ENCODE measurements at places on chromosomes 3 and 15.

DNA sequence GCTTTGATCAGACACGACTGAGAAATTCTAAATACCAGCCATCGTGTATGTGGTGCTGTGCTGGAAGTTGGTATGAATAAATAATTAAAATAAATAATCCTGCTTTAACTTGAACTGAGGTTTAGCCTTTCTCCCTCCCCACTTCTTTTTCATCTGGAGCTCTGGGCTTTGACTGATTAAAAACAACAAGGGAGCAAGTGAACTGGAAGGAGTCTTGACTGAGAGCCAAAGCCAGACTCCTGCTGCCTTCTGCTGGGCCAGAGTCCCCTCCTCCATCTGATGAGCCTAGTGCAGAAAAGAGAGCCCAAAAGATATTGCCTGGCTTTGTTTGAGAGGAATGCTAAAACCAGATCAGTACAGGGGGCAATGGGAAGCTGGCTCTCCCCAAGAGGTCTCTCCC, 96.0 kb downstream of the CCNL1 start:
- no peak for DNase-seq

GRCh38 chr15:81516461-81516860, 142.4 kb upstream of the TMC3 start:
- no peak for DNase-seq

DNA sequence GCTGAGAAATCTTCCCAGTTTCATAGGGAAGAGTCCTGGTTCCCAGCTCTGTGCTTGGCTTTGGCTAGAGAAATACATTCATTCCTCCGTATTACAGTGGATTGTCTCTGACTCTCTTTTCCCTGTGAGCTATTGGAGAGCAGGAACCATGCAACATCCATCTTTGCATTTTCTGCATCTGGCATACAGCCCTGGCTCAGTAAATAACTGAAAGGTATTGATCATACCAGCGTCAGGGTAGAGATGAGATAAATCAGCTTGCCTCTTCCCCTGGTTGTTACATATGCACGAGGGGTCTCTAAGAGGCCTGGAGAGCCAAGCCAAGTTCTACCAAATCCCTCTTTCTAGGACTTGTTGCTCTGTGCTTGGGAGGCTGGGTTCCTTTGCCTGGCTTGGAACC, 35.2 kb downstream of the FOXB1 start:
- DNase-seq: no peak

DNA sequence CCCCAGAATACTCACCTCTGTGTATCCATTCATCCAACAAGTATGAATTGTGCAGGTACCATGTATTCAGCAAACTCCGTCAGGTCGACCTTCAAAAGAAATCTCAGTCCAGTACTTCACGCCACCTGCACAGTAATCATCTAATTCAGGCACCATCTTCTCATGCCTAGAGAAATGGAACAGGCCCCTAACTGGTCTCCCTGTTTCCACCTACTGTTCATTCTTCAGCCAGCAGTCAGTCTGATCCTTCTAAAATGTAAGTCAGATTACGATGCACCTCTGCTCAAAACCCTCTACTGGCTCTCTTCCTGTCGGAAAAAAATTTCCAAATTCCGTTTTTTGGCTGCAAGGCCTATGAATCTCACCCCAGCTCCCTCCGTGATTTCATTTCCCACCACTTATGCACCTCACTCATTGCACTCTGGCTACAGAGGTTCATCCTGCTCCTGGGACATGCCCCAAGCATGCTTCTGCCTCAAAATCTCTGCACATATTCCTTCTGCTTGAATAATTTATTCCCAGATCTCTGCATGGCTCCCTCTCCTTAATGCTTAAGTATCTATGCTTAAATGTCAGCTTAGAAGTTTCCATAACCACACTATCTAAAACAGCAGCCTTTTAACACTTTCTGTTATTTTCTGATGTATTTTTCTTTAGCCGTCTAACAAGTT, 47.5 kb upstream of the PPP2R3A start:
- no peak for DNase-seq

DNA sequence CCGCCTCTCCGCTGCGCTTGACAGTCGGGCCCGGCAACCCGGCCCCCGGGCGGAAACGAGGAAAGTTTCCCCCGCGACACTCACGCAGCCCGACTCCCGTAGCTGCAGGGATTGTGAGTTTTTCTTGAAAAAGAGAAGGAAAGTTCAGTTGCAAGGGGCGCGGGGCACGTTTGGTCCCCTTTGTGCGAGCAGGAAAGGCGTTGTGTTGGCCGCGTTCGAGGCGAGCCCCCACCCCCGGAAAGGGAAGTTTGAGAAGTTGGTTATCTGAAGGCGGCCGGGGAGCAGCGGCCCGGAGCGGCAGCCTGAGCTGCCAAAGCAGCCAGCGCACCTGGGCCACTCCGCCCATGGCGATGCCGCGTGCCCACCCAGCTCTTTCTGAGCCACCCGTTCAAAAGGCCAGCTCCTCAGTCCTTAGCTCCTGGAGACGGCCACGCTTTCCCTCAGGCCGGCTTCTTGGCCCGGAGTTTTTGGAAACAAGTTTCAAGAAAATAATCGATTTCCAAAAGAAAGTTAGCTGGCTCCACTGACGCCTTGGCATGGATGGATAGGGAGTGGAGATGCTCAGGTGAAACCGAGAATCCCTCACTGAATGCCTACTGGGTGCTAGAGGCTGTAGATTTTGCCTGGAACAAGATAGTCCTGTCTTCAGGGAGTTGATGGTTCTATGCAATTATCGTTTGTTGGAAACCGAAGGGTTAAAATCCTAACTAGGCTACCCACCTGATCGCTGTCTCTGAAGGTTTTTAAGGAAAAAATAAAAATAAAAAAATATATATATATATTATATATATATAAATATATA, 832 bp downstream of the TGFBR2 start:
- DNase-seq: no peak

DNA sequence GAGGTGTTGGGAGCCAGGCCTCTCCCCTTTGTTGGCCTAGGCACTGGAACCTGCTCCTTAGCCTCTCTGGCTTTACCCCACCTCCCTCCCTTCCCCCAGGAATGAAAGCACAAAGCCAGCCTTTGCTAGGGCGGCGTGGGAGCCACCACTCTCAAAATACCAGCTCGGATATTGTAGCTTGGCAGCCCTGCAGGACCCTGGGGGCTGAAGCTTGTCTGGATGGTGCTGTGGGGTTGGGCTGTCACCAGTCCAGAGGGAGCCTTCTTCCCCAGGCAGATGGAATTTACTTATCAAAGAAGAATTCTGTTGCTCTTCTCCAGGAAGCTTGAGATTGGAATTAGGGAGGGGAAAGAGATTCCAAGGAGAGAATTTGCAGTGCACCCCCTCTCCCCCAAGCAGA, 14.9 kb upstream of the GRM2 start:
- DNase-seq: no peak

- DNase-seq: no peak
Measured at GRCh38 chr15:95875121-95875643, 455.3 kb upstream of the NR2F2 start.

- no peak for DNase-seq
Measured at GRCh38 chr3:24199300-24199699, 254.2 kb downstream of the NR1D2 start.

GRCh38 chr3:80113331-80113730, 345.5 kb upstream of the ROBO1 start:
- DNase-seq: no peak

DNA sequence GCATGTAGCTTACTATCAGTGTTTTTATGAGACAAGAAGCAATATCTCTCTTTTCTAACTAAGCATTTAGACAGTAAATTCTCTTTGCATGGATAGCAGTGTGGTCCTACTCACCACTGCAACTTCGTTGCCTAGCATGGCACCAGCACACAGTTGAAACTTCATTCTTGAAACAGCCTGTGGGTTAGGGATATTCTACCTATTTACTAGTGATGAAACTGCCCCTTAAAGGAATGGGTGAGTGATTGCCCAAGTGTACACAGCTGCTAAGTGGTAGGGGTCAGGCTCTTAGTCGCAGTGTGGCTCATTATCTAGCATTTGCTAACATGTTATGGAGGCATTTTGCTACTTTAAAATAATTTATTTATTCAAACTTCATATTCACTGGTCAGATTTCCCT, 78.4 kb downstream of the CHL1 start:
- no peak for DNase-seq

DNA sequence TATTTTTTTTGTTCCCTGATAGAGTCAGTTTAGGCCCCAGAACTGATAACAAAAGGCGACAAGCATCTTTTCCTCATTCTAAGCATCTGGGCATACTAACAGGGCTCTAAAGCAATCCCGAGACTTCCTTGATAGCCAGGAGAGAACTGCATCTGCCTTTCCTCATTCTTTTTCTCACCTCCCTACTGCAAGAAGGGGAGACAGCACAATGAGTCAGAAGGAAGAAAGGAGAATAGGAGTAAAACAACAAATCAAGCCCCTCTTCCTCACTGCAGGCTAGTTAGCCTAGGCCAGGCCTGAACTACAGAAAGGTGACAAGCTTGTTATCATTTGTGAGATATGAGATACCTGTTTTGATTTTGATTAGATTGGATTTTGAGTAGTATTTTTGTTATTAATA, 97.9 kb downstream of the NAALADL2 start:
- DNase-seq: no peak

DNA sequence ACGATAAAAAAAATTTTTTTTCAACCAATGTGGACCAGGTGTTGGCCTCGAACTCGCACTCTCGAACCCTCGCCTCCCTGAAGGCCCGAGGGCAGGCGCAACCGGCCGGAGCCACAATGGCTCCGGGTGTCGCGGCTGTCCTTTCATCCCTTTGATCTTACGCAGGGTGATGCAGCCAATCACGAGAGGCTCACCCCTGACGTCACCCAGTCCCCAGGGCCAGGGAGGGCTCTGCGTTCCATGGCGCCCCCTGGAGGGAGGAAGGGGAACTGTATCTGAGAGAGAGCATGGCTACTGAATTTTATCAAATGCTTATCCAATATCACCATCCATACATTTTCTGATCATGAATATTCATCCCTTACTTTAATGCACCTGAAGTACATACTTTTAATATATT, 15.4 kb upstream of the GMNC start:
- no peak for DNase-seq

DNA sequence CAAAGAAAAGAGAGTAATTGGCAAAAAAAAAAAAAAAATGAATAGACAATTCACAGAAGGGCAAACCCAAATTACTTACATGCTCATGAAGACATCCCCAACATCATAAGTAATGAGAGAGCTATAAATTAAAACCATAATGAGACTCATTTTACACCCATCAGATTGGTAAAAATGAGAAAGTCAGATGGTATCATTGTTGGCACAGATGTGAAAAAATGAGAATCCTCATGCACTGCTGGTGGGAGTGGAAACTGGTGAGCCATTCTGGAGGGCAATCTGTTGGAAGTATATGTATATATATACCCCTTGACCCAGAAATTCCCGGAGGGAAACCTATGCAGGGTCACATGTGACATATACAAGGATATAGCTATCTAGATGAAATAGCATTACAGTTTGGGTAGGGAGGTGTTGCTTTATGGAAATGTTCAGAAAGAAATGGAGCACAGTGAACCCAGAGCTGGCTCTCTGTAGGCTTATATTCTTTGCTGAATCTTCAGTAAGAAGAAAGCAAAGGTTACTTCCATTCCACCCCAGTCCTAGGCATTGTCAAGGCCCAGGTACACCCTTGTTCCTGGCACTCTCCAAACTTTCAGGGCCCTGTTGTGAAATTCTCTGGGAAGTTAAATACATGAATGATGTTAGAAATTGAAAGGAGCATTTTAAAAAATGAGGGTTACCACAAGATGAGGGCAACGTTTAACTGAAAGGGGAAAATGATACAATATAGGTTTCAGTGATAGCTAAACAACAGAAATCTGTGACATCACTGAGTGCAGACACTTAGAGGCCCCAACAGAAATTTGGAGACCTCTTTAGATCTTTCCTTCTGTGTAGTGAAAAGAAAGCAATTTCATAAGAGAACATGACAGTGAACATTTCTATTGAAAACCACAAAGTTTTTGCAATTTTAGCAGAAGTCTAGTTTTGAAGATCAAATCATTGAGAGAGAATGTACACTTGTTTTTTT, 132.7 kb upstream of the TPRG1 start:
- no peak for DNase-seq

DNA sequence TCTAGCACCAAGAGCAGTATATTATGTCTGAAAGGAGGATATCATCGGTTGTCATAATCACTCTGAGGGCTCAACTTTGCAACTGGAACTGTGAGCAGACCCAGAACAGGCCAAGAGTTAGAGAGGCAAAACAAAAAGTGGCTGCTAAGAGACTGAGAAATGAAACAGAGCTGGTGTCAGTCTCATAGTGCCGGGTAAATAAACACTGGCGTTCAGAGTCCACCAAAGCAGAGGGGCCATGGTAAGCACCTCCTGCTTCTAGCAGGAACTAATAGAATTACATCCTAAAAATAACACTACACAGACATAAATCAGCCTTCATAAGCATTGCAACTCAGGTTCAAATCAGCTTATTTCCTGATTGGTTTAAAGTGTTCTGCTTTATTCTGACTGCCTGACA, 10.3 kb upstream of the IL12A start:
- DNase-seq: no peak

GRCh38 chr15:67839499-67839928, 331 bp downstream of the RNU6-1 start:
- no peak for DNase-seq

- no peak for DNase-seq
Measured at GRCh38 chr3:102000620-102001209, 151.4 kb downstream of the NFKBIZ start.

GRCh38 chr3:129121792-129122411, at the start of gene RAB43:
Gene RAB43 (minus strand): TSS chr3:129121804. CDS start chr3:129121489, 315 bp downstream.
- peak; percentile 86 for DNase-seq

DNA sequence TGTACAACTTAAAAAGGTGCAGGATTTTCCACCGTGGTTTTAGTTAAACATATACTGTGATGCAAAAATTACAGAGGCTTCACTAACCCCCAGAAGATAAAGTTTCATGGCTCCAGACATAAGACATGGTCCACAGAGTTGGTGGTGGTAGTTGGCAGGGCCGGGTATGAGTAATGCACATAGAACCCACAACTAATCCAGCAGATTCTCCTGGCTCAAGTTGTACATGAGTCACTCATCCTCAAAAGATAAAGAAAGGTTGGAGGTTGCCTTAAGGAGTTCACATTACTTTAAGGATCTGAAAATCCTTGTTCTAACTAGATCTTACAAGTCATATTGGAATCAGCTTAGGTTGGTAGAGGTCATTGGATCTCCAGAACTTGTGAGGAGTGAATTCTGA, 98.3 kb upstream of the ZBTB20 start:
- no peak for DNase-seq

DNA sequence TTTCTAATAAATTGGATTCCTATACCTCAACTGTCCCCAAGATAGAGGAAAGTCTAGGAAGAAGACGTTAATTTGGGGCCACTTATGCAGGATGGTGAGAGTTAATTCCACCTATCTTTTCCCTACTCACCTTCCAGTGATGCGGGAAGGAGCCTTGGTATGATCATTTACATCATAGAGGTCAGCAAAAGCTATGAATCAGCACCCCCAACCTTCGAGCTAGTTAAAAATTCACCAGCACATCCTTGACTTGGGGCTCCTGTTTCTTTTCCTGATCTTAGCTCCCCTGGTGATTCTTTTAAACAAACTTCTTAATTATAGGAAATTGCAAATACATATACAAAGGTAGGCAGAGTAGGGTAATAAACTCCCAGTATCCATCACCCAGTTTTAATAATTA, 366.6 kb downstream of the SOX2 start:
- no peak for DNase-seq

GRCh38 chr3:184426691-184427141, 46.9 kb downstream of the CHRD start:
- DNase-seq: no peak

All from stimulated activated CD8-positive, alpha-beta memory T cell treated with anti-CD3 and anti-CD28 coated beads, Interleukin-15, amount 100 ng/mL, for 1 hour (primary cell).